Astrocyte (in vitro differentiated cells and primary cell): ENCODE measurements at places on chromosomes 6 and 20. TPM values are rescaled to one million over a fixed set of nuclear protein-coding genes. Genes with fewer than 3 reads are reported as not detected.

LY6G6C gene
- total RNA-seq: 0.41 and 0.66 TPM in 2 replicates

GRCh38 chr20:24605937-24606455 is 136.6 kb downstream of the SYNDIG1 start:
- H3K4me3 ChIP-seq: no peak overlapping the region
- H3K36me3 ChIP-seq: no peaks in the 10 kb centered on the region
- no peak overlapping the region for H3K27ac ChIP-seq

GRCh38 chr6:92864966-92865555 is 554.3 kb downstream of the EPHA7 start:
- no peaks in the 10 kb centered on the region for H3K36me3 ChIP-seq
- no peaks in the 10 kb centered on the region for H3K27me3 ChIP-seq
- no peaks in the 10 kb centered on the region for H3K4me1 ChIP-seq
- H3K4me3 ChIP-seq: no peak overlapping the region

- H3K36me3 ChIP-seq: peaks cover 38% of the 10 kb centered on the region
- no peaks in the 10 kb centered on the region for H3K4me1 ChIP-seq
- no peak overlapping the region for H3K4me3 ChIP-seq
- no peak overlapping the region for H3K27ac ChIP-seq
- no peaks in the 10 kb centered on the region for H3K27me3 ChIP-seq
These were observed 11.8 kb downstream of the ZBTB24 start for GRCh38 chr6:109471105-109471810.

DNA sequence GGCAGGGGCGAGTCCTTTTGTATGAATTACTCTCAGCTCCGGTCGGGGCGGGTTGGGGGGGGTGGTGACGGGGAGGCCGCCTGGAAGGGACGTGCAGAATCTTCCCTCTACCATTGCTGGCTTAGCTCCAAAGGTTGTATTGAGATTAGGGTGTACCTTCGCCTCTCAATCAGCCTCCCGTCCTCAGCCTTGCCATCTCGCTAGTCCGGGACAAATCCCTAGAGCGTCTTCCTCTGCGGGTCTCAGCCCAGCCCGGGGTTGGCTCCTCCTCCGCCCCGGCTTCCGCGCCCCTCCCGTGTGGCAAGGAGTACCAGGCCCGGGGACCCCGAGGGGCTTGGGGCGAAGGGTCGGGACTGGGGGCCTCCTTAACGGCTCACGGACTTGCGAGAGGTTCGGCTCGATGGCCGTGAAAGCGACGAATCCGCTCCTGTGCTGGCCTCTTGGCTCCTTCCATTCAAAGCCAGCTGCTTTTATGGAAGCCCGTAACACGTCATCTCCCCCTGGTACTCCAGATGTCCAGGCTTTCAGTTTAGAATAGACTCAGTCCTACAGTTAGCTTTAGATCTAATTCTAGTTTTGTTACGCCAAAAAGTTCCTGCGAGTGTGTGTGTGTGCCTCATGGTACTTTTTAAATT is 636 bp upstream of the EEF1A1 start:
- no peaks in the 10 kb centered on the region for H3K27me3 ChIP-seq
- peaks cover 28% of the 10 kb centered on the region for H3K36me3 ChIP-seq
- H3K4me1 ChIP-seq: peaks cover 30% of the 10 kb centered on the region
- H3K27ac ChIP-seq: peak overlapping the region; percentile 99
- peak overlapping the region; percentile 100 for H3K4me3 ChIP-seq

DNA sequence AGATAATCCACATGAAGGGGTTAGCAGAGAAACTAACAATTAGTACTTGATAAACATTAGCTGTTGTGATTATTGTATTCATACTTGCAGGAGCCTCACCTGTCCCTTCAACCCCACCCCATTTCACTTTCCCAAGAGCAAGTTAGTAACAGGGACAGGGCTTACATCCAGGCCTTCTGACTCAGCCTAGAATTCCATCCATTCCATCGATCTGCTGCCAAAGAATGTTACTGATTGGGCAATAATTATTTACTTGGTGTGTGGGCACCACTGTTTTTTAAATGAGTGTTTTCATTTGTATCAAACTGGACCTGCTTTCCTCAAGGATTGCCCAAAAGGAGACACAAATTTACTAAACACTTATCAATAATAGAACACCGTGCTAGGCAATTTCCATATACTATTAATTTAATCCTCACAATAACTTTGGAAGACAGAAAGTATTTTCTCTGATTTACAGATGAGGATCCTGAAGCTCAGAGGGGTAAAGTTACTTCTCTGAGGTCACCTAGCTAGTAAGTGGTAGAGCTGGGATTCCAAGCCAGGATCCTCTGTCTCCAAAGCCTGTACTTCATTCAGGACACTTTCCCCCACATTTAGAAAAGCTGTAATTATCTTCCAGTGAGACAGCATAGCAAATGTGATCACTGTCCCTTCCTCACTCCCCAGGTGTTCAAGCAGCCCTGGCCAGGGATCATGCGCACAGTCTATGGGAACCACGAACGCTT is 32.8 kb downstream of the GSS start:
- DNase-seq: peak; percentile 80
- peaks cover 7% of the 10 kb centered on the region for H3K36me3 ChIP-seq
- H3K27me3 ChIP-seq: no peaks in the 10 kb centered on the region

- no peaks in the 10 kb centered on the region for H3K27me3 ChIP-seq
- no peak for DNase-seq
- no peaks in the 10 kb centered on the region for H3K4me1 ChIP-seq
- no peak overlapping the region for H3K4me3 ChIP-seq
- no peaks in the 10 kb centered on the region for H3K36me3 ChIP-seq
These were observed 257.4 kb downstream of the HTR1B start for GRCh38 chr6:77205936-77206335.

DNA sequence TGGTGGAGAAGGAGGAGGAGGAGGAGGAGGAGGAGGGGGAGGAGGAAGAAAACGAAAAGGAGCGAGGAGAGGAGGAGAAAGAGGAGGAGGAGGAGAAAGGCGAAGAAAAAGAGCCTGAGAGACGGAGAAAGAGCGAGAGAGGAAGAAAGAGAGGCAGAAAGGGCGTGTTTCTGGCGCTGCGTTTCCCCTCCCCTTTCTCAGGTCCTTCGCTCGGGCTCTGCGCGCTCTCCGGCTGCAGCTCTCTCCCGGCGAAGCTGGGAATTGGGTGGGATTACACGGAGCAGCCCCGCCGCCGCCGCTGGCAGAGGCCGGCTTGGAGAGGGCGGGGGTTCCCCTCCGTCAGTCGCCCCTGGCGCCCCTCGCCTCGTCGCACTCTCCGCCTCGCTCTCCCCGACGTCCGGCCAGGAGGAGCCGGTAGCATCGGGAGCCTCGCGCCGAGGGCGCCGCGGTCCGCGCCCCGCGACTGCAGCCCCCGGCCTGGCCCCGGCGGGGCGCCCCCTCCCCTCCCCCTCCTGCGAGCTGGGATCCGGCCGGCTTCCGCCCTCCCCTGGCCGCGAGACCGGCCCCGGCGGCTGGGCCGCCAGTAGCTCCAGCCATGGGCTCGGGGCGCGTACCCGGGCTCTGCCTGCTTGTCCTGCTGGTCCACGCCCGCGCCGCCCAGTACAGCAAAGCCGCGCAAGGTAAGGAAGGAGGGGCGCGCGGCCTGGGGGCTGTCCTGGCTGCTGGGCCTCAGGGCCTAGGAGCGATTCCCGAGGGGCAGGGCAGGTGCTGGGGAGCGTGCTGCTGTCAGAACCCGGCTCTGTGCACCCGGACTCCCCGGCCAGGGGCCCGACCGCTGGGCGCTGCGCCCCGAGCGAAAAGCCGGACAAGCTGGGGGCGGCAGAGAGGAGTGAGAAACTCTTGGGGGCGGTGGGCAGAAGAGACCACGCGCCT is at the start of gene SCUBE3:
TSS of gene SCUBE3 (plus strand) at position 133 of the 933 bp plus-strand sequence. CDS start at position 596, 463 bp downstream.
- no peaks in the 10 kb centered on the region for H3K36me3 ChIP-seq
- H3K4me1 ChIP-seq: peaks cover 41% of the 10 kb centered on the region
- peak; percentile 48 for DNase-seq
- peaks cover 8% of the 10 kb centered on the region for H3K27me3 ChIP-seq
- H3K4me3 ChIP-seq: peak within 1 kb of the TSS; percentile 63
- H3K27ac ChIP-seq: no peak within 1 kb of the TSS
